ENCODE measurements at places on chromosomes 6 and 20.

DNA sequence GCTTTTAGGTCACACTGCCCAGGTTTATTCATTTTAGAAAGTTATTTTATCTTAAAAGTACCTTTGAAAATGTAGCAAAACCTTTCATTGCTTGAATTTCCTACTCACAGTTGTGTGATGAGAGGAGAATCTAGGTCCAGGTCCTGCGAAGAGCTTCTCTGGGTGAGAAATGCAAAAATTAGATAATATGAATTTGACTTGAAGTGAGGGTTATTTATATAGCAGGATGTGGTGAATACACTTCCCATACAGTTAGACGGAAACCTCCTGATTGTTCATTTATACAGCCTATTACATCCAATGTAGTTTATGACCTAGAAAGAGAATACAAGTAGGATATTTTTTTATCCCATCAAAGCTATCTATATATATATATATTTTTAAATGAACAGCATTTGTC lies 30.5 kb downstream of the CDKAL1 start:
- DNase-seq = no peak

DNA sequence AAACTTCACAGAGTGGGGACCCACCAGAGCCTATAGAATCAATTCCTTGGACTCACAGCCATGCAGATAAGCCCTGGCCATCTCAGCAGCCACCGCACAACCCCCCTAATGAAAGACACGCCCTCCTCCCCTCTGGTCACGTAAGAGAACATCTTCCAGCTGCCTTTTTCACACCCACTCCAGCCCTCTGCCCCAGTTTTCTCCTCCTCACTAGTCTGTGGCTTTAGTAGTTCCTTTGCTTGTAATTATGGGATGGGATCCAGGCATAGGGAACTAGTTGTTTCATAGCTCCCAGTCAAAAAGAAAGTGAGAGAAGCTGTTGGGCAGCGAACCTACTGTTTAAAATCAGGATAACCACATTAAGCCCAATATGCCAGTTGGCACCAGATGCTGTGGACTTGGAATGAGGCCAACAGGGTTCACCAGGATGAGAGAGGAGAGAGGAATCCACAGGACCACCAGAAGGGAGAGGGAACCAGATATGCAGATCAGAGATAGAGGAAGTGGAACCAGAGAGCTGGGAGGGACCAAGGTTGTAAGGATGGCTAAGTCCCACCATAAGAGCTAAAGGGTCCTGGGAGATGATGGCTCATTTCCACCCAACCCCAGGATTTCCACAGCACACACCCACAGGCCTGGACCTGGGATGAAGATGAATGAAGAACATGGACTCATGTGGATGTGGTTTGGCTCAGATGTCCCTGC lies 9.0 kb upstream of the BTN3A1 start:
- DNase-seq = no peak

GRCh38 chr6:7529141-7529540 lies 12.3 kb upstream of the DSP start:
- no peak for DNase-seq

DNA sequence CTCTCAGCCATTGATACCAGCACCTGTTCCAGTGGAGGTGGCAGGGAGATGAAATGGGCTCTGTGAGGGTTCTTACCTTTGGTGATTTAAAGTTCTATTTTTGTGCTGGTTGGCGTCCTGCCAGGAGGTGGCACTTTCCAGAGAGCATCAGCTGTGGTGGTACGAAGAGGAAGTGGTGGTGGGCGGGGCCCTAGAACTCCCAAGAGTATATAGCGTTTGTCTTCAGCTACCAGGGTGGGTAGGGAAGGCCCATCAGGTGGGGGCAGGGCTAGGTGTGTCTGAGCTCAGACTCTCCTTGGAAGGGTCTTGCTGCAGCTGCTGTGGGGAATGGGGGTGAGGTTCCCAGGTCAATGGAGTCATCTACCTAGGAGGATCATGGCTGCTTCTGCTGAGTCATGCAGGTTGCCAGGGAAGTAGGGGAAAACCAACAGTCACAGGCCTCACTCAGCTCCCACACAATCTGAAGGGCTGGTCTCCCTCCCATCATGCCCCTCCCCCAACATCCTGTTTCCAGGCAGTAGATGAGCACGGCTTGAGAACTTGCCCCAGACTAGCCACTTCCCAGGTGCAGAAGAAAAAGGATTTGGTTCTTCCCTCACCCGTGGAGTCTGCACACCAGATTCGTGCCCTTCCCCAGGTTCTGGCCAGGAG lies 46.6 kb downstream of the MOXD1 start:
- no peak for DNase-seq

GRCh38 chr20:25198663-25199383 lies 3.3 kb downstream of the ENTPD6 start:
- DNase-seq = no peak

DNA sequence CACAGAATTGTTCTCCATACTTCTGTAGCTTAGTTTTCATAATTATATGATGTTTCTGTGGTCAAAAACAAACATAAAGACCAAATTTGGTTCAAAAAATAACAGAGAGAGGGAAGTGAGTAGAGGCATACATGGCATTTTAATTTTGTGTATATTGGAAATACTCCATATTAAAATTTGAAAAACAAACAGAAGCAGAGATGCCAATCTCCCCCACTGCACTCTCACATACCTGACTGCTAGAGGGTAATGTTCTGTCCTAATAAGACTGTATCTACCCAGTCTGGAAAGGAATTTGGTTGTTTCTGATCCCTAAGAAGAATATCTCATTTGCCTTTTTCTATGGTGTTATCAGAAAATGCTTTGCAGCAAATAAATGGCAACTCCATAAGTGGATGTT lies 959.0 kb upstream of the FLRT3 start:
- DNase-seq = no peak

- no peak for DNase-seq
Observed at GRCh38 chr6:162736961-162737360, 9.2 kb downstream of the PACRG start.

GRCh38 chr20:2093883-2094282 lies 7.7 kb upstream of the STK35 start:
- DNase-seq = no peak

DNA sequence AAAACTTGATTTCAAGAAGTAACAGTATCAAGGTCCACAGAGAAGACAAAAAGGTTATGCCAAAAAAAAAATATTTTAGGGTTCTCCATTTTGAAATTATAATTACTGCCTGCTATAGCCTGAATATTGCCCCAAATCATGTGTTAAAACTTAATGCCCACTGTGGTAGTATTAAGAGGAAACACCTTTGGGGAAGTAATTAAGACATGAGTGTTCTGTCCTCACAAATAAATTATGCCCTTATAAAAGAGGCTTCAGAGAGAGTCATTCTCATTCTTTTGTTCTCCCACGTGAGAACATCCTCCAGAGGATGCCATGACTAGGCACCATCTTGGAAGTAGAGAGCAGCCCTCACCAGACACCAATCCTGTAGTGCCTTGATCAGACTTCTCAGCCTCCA lies 66.2 kb downstream of the GMDS start:
- DNase-seq = no peak

GRCh38 chr6:28408076-28408802 lies 8.7 kb upstream of the ZSCAN12 start:
- no peak for DNase-seq

DNA sequence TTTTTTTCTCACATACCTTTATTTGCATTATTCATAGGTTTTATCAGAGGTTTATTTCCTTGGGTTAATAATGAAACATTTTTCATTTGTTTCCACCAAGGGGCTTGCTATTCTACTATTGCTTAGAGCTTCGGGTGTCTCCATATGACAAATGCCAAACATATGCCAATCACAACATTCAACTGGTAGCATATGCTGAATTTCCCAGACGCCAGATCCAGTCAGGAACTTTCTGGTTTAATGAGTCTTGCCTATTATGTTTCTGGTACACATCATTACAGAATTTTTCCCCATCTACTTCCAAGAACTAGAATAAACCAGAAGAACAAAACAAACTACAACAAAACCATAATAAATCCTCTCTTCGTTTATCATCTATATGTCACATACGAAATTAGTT lies 180.7 kb downstream of the PRKN start:
- DNase-seq = no peak

DNA sequence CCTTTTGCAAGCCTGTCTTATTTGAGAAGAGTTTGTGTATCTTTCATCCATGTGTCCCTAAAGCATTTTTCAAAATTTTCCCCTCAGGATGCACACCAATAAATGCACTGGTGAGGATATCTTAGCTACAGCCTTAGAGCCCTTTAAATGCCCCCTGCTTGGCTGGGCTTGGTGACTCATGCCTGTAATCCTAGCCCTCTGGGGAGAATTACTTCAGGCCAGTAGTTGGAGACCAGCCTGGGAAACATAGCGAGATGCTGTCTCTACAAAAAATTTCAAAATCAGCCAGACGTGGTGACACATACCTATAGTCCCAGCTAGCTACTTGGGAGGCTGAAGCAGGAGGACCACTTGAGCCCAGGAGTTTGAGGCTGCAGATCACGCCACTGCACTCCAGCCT lies 33.8 kb upstream of the PLCB4 start:
- no peak for DNase-seq

GRCh38 chr20:51174536-51174935 lies 151.6 kb upstream of the KCNG1 start:
- no peak for DNase-seq

- no peak for DNase-seq
Observed at GRCh38 chr6:147879031-147879580, 370.6 kb downstream of the SAMD5 start.

GRCh38 chr6:140824595-140824994 lies 1308.1 kb upstream of the GJE1 start:
- no peak for DNase-seq

DNA sequence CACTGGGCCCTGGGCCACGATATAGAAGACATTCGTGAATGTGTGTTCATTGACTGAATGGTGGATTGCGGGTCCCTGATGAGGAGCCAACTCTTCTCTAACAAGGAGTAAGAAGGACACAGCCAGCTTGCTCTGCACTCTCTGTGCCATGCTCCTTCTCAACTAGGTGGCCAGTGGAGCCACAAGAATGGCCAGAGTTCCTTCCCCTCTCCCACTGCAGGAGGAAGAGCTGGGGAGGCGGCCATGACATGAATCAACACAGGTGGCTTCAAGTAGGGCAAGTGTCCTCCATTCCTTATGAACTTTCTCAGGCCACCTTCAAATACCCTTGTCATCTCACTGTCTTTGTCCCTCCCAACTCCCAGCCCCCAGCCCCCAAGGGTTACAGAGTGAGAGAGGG lies 305.7 kb downstream of the KIF16B start:
- DNase-seq = no peak

GRCh38 chr20:6051505-6051904 lies 2.4 kb downstream of the LRRN4 start:
- DNase-seq = no peak

GRCh38 chr6:152471456-152472265 lies 165.5 kb downstream of the SYNE1 start:
- no peak for DNase-seq

DNA sequence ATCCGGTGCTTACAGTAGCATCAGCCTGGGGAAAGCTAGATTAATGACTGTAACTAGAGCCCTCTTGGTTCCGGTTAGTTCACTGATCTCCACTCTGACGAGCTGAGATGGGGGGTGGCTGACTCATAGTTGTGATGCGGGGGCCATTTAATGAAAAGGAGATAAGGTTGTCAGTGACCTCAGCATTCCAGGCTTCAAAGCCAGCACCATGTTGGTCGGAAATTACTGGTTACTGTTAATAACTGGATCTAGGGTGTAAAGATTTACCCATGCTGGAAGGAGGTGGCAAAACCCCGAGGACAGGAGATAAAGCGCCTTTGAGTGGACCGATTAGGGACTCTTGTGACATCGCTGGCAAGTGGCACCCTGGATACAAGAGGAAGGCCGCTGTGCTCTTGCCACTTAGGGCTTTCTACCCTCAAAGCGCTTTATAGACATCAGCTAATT lies 21.1 kb downstream of the FOXC1 start:
- DNase-seq = no peak

GRCh38 chr20:61932199-61932592 lies 133.5 kb downstream of the TAF4 start:
- DNase-seq = no peak

GRCh38 chr6:34919651-34920050 lies 30.6 kb downstream of the ANKS1A start:
- no peak for DNase-seq
